ENCODE measurements at places on chromosomes 3 and 15.
A peak's percentile ranks its signal among the peaks of the same experiment; 100 is the strongest.

DNA sequence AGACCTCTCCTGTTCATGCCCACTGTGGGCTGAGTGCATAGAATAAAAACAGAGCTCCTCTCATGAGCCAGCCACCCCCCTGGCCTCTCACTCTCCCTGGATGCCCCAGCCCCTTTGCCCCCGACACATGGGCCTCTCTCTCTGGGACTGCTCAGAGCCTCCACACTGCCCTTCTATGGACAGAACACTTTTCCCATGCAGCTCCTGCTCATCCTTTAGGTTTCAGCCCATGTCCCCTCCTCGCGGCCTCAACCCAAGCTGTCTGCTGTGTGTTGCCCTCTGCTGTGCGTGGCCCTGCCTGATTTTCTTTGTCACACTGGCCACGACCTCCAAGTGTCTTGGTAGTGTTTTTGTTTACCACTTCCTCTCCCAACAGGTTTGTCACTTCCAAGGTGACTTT is 20.7 kb upstream of the PRR23E start:
- no peak for DNase-seq

GRCh38 chr3:35078780-35079179 is 560.5 kb upstream of the ARPP21 start:
- DNase-seq, result no peak

GRCh38 chr3:164683489-164683888 is 394.8 kb downstream of the SI start:
- no peak for DNase-seq

GRCh38 chr3:129051871-129052340 is 8.7 kb upstream of the GP9 start:
- DNase-seq, result no peak

DNA sequence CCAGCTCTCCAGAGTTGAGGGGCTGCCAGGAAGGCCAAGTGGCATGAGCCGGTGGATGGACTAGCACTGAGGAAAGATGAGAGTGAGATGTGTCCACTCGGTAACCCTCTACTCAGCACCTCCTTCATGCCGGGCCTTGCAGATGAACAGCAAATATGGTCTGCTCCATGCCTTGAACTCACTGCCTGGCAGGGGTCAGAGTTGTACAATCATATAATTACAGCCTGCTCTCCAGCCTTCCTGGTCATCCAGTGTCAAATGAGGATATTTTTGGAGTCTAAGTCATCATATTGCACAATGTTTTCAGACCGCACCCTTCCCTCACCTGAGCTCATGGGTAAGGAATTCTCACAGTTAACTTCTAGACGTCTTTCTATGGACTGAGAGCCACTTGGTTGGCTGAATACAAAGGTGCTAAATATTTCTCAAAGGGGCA is 4.9 kb downstream of the MGLL start:
- peak; percentile 85 for DNase-seq

DNA sequence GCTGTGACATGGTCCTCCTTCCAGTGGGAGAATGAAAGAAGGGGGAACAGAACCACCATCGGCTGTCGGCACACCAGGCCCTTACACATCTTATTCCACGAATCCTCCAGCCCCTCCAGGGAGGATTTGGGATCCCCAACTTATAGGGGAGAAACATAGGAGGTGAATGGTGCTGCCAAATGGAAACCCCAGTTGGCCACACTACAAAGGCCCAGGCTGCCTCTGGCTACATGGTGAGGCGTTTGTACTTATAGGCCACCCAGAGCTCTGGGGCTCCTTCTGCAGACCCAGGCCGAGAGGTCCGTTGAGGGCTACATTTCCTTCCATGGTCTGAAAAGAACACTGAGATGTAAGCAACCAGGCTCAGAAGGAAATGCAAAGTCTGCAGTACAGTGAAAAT is 12.0 kb downstream of the AMOTL2 start:
- no peak for DNase-seq

DNA sequence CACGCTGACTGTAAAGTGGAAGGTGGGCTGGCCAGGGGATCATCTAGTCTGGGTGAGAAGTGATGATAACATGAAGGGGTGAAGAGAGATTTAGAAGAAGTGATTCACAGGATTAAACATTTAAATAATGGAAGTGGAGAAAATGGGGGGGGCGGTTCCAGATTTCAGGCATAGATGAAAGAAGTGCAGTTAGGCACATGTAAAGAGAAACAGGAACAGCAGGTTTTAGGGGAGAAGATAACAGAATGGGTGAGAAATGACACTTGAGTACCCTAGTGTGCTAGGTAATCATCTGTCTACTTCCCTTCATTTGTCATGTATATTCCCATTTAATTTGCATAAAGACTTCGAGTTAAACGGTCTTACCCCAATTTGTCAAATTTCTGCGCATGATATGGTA is 15.3 kb downstream of the B3GNT5 start:
- DNase-seq, result no peak

DNA sequence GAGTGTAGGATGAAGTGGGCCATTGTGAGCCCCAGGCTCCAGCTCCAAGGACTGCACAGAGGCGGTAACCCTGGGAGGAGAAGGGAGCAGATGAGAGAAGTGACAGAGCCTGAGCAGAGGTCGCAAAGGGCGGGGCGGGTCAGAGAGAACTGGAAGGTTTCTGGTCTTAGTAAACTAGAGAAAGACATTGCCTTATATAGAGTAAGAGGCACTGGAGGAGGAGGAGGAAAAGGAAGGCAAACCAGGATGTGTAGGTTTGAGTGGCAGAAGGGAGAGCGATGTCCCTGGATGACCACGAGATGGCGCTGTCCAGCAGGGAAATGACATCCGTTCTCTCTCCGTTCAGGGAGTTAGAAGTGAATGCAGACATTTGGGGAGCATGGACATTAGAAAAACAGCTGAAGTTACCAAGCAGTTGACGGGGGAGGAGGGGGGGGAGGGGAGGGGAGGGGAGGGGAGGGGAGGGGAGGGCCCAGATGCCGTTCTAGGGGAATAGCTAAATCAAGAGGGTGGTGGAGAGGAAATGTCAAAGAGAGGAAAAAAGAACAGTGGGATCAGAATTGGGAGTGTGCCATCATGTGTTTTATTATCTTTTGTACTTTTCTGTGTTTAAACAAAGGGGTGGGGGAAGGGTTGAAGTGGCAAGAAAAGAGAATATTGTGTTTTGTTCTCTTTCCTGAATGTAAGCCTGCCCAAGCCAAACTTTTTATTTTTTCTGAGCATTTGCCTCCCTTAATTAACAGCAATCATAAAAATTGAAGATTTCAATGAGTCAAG is 48.8 kb downstream of the STARD5 start:
- DNase-seq, result peak; percentile 55

DNA sequence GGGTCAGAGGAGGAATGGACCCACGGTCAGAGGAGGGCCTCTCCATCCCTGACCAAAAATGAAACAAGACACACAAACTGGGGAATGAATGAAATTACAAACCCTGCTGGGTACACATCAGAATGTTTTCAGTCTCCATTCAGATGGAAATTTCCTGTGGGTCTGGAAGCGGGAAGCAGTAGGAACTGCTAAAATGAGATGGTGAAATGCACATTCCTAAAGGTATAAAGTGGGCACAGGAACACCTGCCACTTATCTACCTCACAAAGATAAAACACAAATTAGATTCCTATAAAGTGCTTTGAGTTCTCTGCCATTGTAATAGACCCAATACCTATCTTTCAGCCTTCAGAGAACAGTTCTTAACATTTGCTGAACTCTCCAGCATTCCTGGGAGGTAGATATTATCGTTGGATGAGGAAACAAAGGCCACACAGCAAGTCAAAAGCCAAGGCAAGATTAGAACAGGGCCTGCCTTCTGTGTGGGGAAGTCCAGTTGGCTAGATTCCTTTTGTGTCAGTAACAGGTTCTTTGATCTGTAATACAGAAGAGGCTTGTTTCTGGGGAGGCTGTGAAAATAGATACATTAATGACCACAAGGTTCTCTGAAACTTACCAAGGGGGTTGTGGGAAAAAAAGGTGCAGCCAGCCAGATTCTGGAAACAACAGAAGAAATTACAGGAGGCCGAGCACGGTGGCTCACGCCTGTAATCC is 98.4 kb downstream of the IGF2BP2 start:
- no peak for DNase-seq

- peak; percentile 97 for DNase-seq
Measured at GRCh38 chr3:194135806-194136518, at the start of gene HES1. Gene HES1 (plus strand): TSS chr3:194136148. CDS start chr3:194136381, 233 bp downstream.

DNA sequence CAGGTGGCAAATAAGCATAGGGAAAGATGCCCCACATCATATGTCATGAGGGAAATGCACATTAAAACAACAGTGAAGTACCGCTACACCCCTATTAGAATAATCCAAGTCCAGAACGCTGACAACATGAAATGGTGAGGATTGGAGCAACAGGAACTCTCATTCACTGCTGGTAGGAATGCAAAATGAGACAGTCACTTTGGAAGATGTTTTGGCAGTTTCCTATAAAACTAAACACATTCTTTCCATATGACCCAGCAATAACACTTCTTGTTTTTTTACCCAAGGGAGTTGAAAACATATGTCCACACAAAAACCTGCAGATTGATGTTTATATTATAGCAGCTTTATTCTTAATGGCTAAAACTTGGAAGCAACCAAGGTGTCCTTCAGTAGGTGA is 116.4 kb upstream of the TOPAZ1 start:
- DNase-seq, result no peak

DNA sequence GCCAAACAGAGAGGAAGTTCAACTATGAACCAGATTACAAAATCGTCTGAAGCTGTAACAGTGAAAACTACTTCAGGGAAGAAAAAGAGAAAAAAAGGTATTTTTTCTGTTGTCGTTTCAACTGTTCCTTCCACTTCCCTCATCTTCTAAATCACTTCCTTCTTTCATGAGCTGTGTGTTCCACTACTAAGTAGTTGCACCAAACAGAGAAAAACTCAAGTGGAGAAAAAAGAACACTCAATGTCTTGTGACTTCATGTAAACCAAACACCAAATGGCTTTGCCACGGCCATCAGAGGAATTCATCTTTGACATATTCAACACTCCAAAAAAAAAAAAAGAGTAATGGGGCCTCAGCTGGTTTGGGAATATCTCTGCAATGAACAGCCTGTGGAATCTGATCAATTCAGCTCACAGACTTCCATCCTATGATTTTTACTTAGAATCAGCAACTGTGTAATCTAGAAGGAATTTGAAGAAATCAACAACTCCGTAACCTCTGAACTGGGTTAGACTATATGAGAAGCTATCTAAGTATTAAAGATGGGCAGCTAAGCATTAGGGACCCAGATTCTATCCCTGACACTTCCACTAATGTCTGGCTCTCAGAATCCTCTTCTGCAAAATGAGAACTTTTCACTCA is 47.5 kb upstream of the RNF7 start:
- no peak for DNase-seq

DNA sequence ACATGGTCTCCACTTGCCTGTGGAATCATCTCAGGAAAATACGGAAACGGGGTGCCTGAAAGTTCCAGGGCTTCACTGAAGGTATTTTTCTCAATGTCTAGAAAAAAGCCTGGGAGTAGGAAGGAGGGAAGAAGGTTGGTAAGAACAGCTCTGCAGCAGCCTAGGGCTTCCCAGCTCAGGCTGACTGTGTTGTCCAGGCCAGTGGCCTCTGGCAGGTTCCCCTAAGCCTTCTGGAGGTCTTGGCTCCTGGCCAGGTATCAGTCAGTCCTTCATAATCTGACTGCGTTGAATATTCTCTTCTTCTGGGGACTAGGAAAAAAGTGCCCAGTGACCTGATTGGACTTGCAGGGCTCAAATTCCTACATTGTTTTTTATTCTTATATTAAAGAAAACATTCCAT is 38.6 kb downstream of the SSR3 start:
- DNase-seq, result no peak

- no peak for DNase-seq
Measured at GRCh38 chr15:47505712-47506328, 211.5 kb upstream of the SEMA6D start.

DNA sequence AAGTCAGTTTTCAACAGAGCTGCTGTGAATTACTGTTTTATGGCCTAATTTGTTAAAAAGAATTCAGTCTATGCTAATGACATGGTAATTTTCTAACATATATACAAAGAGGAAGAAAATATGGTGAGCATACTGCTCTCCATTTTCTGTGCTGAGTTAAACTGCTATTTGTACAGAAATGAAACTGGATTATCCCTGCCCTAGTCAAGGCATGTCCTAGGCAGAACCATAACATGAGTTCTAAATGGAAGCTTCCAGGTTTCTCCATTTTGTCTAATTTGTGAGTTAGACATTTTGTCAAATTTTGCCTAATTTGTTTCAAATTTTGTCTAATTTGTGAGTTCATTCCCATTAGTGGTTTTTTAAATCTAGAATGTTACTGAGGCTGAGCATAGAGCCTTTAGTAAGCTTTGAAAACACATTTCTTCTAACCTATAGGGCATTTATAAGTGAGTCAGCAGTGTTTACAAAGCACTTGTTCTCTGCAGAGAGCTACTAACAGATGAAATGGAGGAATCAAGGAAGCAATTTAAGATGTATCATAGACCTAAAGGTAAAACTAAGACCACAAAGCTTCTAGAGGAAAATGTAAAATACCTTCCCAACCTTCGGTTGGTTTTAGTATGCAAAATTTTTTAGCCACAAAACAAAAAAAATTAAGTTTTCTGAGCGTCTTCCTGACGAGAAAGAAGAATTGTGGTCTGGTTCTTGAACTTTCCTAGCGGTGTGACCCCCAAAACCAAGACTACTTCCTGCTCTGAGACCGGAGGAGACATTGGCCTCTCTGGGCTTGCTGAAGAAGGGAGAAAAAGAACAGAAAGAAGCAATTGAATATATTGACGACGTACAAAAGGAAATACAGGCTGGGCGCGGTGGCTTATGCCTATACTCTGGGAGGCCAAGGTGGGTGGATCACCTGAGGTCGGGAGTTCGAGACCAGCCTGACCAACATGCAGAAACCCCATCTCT is 9.8 kb downstream of the P2RY14 start:
- no peak for DNase-seq

DNA sequence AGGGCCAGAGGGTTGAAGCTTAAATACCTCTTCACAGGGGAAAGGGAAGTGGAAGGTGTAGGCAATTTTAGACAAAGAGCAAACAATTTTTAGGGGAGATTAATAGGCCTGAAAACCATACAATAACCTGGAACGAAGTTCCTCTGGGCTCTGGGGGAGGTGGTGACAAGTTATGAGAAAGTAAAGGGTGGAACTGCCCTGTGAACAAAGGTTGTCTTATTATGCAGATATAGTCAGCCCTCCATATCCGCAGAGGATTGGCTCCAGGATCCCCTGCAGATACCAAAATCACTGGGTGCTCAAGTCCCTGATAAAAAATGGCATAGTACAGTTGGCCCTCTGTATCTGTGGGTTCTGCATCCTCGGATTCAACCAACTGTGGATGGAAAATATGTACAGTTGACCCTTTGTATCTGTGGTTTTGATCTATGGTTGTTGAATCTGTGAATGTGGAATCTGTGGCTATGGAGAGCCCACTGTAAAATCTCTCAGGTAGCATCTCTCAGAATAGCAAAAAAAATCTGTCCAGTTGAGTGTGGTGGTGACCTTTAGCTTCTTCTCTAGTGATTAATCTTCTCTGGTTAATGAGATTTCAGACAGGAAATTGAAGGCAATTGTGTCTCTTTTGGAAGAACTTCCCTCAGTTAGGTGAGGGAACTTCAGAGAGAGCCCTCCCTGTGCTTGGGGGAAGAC is 40.2 kb downstream of the CLEC3B start:
- no peak for DNase-seq

- DNase-seq, result no peak
Measured at GRCh38 chr15:56248311-56248992, 4.8 kb upstream of the RFX7 start.

All from Panc1 (cell line).